A673 (cell line): ENCODE measurements at places on chromosomes 6 and 20. TPM values are rescaled to one million over a fixed set of nuclear protein-coding genes. Genes with fewer than 3 reads are reported as not detected.

SPATS1 gene
- total RNA-seq: not detected in 2 replicates

TTI1 gene
- 37.3 and 40.3 TPM in 2 replicates for total RNA-seq

PRSS16 gene
- total RNA-seq: 0.64 and 0.85 TPM in 2 replicates

GMPR gene
- 0.32 and 0.76 TPM in 2 replicates for total RNA-seq

CLDN20 gene
- not detected in 2 replicates for total RNA-seq

PRICKLE4 gene
- total RNA-seq: 1.9 TPM in 1 of 2 replicates, not detected in the other

HLA-DRA gene
- total RNA-seq: not detected in 2 replicates

LTA gene
- not detected in 2 replicates for total RNA-seq

OPRM1 gene
- total RNA-seq: not detected in 2 replicates

DNA sequence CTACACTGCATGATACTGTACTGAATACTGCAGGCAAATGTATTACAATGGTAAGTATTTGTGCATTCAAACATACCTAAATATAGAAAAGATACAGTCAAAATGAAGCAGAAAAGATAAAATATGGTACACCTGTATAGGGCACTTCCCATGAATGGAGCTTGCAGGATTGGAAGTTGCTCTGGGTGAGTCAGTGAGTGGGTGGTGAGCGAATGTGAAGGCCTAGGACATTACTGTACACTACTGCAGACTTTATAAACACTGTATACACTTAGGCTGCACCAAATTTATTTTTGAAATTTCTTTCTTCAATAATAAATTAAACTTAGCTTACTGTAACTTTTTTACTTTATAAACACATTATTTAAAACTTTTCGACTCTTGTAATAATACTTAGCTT is 213.1 kb downstream of the ATXN1 start:
- DNase-seq: no peak

GRCh38 chr20:47691625-47692024 is 93.7 kb downstream of the SULF2 start:
- no peak for DNase-seq

DNA sequence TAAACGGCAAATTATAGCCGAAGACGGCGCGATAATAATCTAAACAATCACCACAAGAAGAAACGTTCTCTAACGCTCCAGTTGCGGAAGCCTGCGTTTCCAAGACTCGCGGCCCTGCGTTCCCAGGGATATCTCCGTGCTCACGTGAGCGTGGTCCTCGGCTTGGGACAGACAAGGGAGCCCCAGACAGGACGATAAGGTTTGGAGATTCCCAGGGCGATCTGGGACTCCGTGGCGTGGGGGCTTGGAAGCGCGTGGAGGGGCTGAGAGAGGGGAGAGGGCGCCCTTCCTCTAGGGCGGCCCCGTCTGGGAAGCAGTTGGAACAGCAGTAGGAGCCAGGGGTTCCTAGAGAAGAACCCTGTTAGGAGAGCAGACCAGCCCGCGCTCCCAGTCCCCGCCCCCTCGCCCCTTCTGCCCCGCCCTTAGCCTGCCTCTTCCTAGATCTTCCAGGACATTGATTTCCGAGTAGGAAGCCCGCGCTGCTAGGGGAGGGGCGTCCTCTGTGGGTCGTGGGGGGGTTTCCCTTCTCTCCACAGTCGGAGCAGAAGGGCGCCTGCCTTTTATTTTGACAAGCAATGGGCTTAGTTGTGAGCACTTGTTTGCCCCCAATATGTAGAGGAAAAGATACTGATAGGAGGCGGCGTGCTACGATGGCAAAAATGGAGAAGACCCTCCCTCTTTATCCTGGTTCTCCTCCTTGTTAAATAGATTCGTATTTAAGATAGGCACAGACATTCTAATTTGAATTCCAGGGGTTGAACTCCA is 10.6 kb downstream of the NRN1 start:
- peak; percentile 94 for DNase-seq

- DNase-seq: peak; percentile 12
Observed at GRCh38 chr6:170221753-170222400, 69.0 kb downstream of the DLL1 start.

DNA sequence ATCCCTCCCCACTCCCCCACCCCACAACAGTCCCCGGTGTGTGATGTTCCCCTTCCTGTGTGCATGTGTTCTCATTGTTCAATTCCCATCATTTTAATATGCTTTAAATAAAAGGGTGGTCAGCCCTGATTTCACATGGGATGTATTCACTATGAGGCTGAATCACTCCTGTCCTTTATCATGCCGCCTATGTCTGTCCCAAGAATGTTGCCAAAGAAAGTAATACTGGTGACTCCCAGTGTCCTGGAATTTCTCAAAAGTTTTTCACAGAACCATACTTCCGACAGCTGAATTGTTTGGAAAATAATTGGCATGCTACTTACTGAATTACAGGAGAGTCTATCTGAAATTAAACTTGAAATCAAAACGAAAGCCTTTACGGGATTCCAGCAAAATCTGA is 217.7 kb downstream of the HAO1 start:
- DNase-seq: no peak

- DNase-seq: no peak
Observed at GRCh38 chr6:108083349-108083748, 8.8 kb upstream of the OSTM1 start.

DNA sequence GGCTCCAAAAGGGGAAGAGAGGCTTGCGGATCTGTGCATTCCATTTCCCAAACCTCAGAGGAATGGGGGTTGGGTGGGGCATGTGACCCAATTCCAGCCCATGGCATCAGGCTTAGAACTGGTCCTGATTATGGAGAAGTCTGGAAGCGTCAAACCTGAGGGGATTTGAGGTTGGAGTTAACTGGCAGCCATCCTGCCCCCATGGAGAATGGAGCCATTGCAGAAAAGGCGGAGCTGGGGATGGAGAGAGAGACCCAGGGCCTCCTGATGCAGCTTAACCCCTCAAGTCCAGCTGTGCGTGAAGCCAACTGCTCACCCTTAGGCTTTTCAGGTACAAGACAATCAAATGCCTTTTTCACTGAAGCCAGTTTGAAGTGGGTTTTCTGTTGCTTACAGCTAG is 9.9 kb upstream of the SDCBP2 start:
- DNase-seq: no peak

GRCh38 chr6:161108916-161109315 is 117.3 kb downstream of the MAP3K4 start:
- no peak for DNase-seq

DNA sequence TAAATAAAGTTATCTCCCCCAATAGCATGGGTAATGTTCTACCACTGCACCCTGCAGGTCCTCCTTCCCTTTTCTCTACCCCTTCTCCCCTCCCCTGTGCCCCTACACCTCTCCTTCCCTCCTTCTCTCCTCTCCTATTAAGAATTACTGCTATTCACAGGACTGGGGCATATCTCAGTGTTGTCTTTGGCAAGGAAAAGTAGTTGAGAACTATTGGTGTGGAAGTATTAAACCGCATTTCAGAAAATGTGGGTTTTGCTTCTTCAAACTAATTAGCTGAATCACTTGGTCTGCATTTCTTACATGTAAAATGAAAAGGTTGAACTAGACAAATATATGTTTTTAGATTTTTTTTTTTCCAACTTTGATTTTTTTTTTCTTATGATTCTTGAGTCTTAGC is 296.3 kb downstream of the CDKAL1 start:
- DNase-seq: no peak

GRCh38 chr6:170085475-170086401 is 205.1 kb downstream of the DLL1 start:
- no peak for DNase-seq

DNA sequence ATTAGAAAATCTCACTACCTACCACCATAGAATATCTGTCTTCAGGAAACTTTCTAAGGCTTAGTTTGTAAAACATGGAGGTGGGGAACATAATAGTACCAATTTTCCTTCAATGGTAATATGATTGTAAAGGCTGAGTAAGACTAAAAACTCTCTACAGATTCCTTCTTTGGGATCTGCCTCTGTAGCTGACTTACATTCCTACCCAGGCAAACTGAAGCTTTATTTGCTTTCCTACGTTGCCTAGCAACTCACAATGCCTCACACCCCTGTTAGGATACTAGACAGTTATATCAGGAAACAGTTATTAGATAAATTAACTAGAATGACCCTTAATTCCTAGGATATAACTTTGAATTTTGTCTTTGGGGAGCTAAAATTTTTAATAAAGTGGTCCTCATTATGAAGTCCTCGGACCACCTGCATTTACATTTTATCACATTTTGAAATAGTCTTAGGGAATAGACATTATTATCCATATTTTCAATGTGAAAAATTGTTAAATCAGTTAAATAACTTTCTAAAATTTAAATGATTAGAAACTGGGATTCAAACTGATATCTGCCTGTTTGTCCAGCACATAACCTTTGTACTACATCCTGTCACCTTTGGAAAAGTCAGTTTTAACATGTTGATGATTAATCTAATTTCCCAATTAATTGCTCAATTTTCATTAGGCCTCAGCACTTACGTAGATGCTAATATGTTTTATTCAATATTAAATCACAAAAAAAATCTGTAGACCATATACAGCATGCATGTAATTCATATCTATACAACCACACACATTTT is 591.4 kb downstream of the RNF144B start:
- DNase-seq: peak; percentile 26

DNA sequence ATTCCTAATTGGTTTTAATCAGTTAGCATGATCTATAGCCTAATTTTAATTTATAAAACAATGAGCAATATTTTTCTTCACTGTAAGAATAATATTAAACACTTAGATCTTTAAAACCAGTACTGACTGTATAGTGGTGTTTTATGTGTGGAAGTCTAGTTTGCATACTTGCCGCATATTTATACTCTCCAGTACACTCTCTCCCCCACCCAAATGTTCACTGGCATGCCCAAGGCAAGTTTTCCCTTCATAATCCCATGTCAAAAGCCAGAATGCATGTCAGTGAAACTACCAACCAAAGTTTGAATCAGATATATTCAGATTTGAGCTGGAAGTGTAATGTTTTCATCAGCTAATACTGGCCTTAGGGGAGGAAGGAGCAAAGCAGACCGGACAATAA is 506.1 kb downstream of the PHF3 start:
- DNase-seq: no peak

GRCh38 chr6:166566026-166567011 is 20.2 kb downstream of the RAMACL start:
- no peak for DNase-seq

- DNase-seq: no peak
Observed at GRCh38 chr20:50261471-50262212, 71.0 kb downstream of the CEBPB start.

DNA sequence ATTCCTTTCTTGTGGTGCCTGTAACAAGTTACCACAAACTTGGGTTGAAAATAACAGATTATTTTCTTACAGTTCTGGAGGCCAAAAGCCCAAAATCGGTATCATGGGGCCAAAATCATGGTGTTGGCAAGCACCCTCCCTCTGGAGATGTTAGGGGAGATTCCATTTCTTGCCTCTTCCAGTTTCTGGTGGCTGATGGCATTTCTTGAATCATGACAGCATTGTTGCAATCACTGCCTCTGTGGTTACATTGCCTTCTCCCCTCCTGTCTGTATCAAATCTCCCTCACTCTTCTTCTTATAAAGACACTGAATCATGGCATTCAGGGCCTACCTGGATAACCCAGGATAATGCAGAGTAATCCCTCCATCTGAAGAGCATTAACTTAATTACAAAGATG is 17.9 kb upstream of the TENT5A start:
- no peak for DNase-seq

GRCh38 chr6:118912646-118913045 is 18.7 kb downstream of the ASF1A start:
- DNase-seq: peak; percentile 14

DNA sequence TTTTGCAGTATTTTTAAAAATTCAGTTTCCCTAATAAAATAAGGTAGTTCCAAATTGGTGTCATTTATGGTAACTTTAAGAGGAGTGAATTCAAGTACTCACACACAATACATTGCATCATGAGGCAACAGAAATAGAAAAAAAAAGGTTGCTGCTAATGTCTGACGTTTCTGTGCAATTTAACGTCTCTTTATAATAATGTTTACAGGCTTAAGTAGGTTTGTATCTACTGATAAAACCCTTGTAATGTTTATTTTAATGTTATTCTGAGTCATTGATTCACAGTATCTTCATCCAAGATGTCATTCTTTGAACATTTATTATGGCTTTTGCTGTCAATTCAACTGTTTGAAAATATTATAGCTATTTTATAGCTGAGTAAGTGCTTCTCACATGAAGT is 86.0 kb downstream of the RNF217 start:
- no peak for DNase-seq

- DNase-seq: no peak
Observed at GRCh38 chr20:58906894-58907293, 54.4 kb downstream of the GNAS start.

DNA sequence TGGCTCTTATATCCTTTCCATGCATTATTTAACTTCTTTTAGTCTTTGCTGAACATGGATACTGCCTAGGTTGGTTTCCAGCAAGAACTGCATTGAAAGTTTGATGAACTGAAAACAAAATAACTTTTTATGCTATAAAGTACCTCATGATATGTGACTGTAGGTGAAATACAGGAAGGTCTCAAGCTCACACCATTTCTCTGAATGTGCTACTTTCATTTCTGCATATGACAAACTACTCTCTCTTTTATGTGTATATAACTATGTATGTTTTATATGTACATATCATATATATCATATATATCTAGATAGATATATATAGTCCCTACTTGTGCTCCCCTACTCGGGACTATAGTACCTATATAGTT is 65.9 kb downstream of the AIG1 start:
- DNase-seq: no peak

DNA sequence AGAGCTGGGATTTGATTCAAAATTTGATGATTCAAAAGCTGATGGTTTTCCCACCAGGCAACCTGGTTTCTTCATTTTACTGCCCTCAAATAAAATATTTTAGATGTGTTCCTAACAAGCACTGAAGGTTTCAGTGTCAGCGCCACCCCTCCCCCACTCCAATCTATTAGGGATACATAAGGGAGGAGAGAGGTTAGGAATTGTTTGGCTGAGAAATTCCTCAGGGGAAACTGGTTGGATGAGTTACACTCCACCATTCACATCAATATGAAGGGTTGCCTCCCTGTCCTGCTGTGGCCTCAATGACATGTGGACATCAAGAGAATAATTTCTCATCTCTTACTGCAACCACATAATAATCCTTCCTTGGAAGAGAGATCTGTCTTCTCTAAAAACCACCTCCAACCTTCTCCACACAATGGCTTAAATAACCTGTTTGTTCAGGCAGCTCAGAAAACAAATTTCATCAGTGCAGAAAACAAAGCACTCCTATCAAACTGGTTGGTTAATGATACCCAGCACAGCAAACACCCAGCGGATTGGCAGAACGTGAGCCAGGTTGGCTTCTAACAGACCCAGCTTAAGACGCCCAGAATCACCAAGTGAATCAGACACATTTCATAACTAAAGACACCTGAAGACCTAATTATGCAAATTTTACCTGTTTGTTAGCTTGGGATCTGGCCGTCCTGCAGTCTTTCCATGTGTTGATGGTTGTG is 136.0 kb upstream of the SGK1 start:
- no peak for DNase-seq

DNA sequence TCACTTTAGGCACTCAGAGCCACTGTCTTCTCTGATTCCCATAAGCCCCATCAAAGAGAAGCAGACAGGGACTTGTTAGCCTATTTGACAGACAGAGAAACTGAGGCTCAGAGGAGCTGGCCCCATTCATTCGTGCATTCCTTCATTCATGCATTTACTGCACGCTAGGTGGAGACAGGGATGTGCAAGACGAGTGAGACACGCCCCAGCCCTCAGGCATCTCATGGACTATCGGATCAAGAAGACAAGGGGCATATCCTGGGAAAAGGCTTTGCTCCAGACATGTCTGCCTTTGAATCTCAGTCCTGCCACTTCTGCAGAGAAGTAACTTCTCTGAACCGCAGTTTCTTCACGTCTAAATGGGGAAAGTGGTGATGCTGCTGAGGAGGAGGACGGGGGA is 54.1 kb downstream of the BPIFB1 start:
- no peak for DNase-seq
